ENCODE measurements at places on chromosomes 13 and 19. TPM values are rescaled to one million over a fixed set of nuclear protein-coding genes. Genes with fewer than 3 reads are reported as not detected.

Gene OR7A5
- total RNA-seq = not detected

Gene S1PR4
- 0.39 TPM for total RNA-seq

Gene SLC10A2
- not detected for total RNA-seq

Gene AP1M1
- total RNA-seq = 62.1 TPM

Gene MED25
- total RNA-seq = 43.2 TPM

Gene TMC4
- total RNA-seq = 3.7 TPM

Gene ZNF546
- total RNA-seq = 5.2 TPM

Gene NLRP7
- not detected for total RNA-seq

Gene SEMA6B
- 0.20 TPM for total RNA-seq

Gene TPTE2
- not detected for total RNA-seq

Gene TPP2
- 35.1 TPM for total RNA-seq

Gene CYP4F11
- total RNA-seq = 8.1 TPM

Gene AP1M2
- 1.8 TPM for total RNA-seq

Gene FGF22
- total RNA-seq = not detected

All from MCF 10A (cell line).